LoVo (cell line): ENCODE measurements at places on chromosomes 4 and X.

- peak; percentile 15 for DNase-seq
Measured at GRCh38 chr4:130336585-130337217, 1240.7 kb downstream of the C4orf33 start.

DNA sequence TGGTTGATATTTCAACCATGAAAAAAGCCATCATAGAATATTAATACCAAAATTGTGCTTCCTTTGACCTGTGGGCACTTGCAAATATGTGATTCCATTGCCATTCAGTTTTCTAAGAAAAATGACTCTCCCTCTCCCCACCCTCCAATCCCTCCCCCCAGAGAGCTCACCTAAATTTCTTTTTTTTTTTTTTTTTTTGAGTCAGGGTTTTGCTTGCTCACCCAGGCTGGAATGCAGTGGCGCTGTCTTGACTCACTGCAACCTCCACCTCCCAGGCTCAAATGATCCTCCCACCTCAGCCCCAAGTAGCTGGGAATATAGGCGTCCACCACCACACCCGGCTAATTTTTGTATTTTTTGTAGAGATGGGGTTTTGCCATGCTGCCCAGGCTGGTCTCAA, 47.0 kb downstream of the SNX25 start:
- no peak for DNase-seq

GRCh38 chr4:14596904-14597303, 405.4 kb upstream of the CPEB2 start:
- DNase-seq = no peak

DNA sequence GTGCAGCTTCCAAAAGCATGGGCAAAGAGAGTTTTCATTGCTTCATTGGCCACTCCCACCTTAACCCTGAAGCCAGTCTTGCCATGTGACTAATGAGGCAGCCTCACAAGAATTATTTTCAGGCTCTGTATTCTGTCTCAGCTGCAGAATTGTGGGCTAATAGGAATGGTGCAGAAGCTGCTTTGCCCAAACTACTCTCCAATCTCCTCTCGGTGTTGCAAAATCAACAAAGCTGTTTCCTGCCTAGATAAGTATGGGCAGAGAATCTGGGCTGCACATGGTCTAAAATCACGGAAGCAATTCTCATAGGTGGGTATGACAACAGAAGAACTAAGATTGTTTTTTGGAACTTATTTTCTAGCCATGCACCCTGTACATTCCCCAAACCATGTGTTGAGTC, 31.4 kb downstream of the PPP1R2C start:
- DNase-seq = no peak

DNA sequence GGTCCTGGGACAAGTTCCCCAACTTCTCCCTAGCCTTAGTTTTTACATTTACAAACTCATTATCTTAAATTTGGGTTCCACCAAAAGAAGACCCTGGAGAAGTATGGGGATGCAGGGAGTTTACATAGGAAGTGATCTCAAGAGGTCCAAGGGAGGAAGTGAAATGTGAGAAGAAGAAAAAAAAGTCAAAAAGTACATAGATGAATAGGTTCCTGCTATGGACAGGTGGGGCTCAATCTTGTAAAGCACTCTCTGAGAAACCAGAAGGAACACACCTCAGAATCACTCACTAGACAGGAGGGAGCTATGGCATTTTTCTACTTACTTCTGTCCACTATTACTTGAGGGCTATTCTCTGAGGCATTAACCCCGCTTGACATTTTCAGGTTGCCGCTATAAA, 56.6 kb downstream of the ARHGAP6 start:
- DNase-seq = no peak

GRCh38 chr4:69167300-69167699, 47.2 kb downstream of the UGT2B11 start:
- no peak for DNase-seq

- no peak for DNase-seq
Measured at GRCh38 chr4:121246698-121247097, 82.6 kb upstream of the TNIP3 start.

- no peak for DNase-seq
Measured at GRCh38 chr4:29037501-29037900, 1682.7 kb upstream of the PCDH7 start.

- no peak for DNase-seq
Measured at GRCh38 chrX:42241421-42241820, 318.1 kb upstream of the CASK start.

- DNase-seq = no peak
Measured at GRCh38 chrX:47840111-47840510, 3.4 kb downstream of the ZNF81 start.

GRCh38 chrX:38746102-38746501, 55.2 kb upstream of the MID1IP1 start:
- DNase-seq = no peak

- DNase-seq = no peak
Measured at GRCh38 chr4:137394018-137394417, 138.3 kb downstream of the PCDH18 start.

DNA sequence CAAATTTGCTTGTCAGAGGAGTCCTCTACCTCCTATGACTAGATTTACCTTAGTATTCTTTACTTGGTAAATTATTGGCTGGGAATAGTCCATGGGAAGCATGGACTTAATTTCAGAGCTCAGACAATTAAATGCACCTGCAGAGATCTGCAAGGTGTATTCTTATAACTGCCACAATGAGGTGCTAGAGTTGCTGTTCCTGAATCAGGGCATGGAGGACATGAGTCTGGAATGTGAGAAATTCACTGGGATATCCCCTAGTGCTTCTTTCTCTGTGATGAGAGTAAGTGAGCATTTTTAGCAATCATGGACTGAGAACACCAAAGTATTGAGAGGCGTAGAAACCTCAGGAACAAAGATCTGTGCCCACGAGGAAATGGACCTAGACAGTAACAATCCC, 32.9 kb upstream of the GRID2 start:
- no peak for DNase-seq

- no peak for DNase-seq
Measured at GRCh38 chr4:183443655-183444213, 702 bp upstream of the CDKN2AIP start.

DNA sequence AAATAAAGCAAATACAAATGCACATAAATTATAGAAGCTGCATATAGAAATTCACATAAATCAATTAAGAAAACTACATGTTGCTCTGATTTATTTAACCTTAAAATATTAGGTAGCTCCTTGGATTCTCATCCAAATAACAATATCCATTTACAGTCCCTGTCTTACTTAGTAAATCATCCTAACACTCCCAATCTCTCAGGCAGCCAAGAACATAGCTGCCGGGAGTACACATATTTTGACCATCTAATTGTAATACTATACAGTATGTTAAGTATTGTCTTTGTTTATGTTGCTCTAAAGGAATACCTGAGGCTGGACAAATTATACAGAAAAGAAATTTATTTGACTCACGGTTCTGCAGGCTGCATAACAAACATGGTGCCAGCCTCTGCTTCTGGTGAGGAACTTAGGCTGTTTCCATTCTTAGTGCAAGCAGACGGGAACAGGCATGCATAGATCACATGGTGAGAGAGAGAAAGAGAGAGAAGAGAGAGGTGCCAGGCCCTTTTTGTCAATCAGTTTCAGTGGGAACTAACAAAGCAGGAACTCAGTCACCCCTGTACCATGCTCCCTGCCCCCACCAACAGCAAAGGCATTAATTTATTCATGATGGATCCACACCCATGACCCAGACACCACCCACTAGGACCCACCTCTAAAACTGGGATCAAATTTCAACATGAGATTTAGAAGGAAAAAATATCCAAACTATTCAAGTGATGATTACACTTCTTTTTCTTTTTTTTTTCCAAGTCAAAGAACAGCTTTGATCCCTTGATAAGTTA, 614.8 kb upstream of the TECRL start:
- DNase-seq = no peak

DNA sequence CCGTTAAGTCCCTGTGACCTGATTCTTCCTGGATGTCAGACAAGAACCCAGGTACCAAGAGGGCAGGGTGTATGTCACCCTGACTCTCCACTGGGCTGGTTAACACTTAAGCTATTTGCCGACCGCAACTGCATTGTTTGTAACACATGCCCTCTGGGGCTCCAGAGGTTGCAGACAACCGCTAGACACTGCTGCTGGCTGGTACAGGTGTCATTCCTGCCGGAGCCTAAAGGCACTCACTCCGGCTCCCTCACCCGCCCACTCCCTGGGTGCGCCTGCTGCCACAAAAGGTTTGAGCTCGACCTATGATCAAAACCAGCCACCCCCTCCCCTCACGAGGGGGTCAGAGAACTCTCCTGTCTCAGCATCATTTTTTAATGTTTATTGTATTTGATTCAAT, 208.2 kb downstream of the FAT4 start:
- no peak for DNase-seq

DNA sequence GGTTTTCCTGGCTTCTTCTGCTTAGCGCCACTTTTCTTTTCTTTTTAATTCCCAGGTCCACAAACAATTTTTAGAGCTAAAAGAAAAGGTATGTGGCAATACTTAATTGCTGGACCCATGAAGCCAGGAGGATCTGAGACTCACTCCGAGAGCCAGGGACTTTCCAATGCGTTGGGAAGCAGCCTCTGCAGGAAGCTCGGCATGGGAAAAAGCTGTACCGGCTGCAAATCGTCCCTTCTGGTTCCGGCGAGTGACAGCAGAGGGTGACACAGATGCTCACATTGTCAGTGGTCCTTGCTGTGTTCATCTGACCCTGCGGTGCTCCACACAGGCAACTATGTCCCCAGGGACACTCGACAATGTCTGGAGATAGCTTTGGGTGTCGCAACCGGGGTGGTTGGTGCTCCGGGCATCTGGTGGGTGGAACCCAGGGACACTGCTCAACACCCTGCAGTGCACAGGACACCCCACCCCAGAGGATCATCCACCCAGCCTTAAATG, 164.0 kb downstream of the PRKX start:
- DNase-seq = no peak

GRCh38 chr4:190014771-190015537, 12.1 kb downstream of the FRG2 start:
- DNase-seq = no peak

- DNase-seq = no peak
Measured at GRCh38 chrX:54397113-54397512, 39.3 kb upstream of the WNK3 start.

DNA sequence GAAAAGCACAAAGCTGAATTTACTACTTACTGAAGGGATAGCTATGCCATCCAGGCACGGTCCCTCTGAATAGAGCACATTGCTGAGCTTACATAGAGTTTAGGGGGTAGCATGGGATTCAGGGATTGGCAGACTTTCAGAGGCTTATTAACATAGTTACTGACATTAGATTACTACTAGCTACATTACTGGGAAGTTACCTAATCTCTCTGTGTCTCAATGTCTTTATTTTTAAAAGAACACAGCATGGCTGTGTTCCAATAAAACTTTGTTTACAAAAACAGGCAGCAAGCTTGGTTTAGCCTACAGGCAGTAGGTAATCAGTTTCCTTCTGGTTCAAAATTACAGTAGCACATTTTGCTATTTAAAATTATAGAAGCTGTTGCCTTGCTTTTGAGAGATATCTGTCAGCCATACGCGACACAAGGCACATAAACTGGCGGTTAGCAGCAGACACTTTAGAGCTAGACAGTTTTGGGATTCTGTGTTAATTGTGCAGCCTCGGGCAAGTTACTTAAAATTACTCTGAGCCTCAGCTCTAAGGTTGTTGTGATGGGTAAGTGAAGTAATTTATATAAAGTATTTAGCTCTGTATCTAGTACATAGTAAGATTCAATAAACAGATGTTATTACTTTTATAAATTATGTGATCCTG, 6.9 kb downstream of the KLHL8 start:
- DNase-seq = no peak

GRCh38 chr4:182015893-182016292, 227.3 kb upstream of the TENM3 start:
- no peak for DNase-seq

DNA sequence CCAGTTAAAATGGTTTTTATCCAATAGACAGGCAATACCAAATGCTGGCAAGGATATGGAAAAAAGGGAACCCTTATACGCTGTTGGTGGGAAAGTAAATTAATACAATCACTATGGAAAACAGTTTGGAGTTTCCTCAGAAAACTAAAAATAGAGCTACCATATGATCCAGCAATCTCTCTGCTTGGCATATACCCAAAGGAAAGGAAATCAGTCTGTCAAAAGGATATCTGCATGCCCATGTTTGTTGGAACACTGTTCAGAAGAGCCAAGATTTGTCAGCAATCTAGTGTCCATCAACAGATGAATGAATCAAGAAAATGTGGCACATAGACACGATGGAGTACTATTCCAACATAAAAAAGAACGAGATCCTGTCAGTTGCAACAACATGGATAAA, 91.0 kb upstream of the SH3RF1 start:
- DNase-seq = no peak

GRCh38 chr4:59091146-59092142, 1981.3 kb upstream of the IGFBP7 start:
- DNase-seq = no peak

- no peak for DNase-seq
Measured at GRCh38 chrX:129678614-129679195, 23.9 kb upstream of the APLN start.

GRCh38 chr4:119314356-119314755, 7.6 kb downstream of the FABP2 start:
- DNase-seq = peak; percentile 22

DNA sequence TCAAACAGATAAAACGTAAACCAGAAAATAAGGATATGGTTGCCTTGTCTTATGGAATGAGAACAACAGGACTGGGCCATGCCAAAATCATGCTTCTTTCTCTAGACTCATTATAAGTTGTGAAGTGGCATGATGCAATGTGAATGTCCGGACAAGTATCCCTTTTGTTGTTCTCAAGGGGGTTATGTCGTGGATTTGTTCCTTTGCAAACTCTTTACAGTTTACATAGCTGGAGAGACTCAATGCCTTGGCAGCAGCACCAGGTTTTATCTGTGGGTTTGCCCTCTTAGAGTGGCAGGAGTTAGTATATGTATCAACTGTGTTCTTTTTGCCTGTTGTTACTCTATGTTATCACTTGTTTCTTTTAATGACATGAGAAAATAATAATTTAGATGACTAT, 41.4 kb downstream of the SPRY1 start:
- DNase-seq = no peak

DNA sequence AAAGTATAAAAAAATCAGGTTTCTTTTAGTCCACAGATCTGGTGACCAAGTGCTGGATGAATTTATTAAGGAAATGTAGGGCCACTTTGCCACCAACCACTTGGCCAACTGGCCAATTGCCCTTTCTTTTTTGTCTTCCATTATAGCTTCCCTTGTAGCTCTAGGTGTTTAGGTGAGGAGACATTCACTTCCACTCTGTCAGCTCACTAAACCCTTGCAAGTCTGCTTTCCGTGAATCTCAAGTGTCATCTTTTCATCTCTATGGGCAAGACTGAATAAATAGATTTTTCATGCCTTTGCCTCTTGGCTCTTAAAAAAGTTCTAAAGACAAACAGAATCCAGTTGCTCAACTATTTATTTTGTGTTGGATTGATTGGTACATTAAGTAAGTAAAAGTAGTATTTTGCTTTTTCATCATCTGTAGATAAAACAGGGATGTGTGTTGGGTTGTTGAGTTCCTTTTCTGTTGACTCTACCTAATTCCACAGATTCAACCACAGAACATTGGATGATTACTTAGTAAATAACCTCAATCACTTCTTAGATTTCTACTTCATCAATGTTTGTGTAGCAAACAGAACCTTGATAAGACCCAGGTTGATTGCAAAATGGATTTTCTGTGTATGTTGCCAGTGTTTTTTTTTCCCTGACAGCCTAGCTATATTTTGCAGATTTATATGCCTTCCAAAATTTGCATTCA, 68.1 kb upstream of the GRXCR1 start:
- DNase-seq = no peak
